CD4-positive, alpha-beta T cell treated with Interleukin-17A for 4 hours (primary cell): ENCODE measurements at places on chromosomes 3 and 15.

DNA sequence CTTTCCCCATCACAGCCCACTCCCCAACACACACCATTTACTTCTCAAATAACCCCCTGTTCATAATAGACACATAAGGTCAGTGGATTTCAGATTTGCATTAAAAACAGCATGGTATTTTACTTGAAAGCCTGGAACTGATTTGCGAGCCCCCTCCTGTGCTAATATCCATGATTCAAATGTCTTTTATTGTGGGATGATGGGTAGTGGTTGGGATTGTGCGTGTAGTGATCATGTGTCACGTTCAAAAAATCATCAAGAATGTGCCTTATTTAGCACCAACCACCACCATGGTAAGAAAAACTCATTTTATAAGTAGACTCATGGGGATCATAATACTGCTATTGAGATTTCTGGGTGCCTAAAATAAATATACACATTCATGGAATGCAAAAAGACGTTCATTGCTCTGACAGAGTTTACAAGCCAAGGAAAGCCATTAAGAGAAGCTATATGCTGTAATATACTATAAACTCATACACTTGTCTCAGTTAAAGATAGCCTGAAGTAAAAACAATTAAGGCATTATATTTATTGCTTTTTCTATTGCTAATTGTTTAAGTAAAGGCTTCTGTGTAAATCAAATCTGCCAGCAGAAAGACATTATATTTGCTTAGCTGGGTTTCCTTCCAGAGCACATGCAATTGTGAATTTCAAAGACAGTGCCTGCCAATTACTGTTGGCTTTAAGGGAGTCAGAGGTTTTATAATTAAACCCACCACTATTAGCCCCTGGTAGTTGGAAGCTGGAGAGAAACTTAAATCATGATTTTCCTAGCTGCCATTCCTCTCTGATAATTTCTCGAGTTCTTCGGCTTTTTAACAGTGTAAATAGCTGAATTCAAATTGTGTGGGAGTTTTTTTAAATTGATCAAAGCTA lies 4.0 kb downstream of the TRAT1 start:
- DNase-seq, result no peak

DNA sequence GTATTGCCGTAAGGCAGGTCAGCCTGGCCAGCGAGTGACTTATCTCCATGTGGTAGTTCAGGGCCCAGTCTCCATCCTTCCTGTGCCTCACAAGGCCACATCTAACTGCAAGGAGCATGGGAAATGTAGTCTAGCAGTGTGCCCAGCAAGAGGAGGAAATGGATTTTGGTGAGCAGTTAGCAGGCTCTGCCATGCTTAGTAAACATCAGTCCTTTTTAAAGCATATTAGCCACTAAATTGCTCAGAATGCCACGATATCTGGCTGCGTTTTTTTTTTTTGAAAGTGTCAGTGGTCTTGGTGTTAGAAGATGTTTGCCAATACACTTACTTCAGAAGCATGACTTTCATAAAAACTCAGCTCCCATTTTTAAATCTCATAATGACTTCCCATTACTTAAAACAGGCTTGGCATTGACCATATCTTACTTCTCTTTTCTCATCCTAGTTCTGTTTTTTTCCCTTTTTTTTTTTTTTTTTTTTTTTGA lies 470.2 kb upstream of the TPRG1 start:
- DNase-seq, result no peak

GRCh38 chr3:114308830-114309229 lies 15.0 kb downstream of the TIGIT start:
- DNase-seq, result peak; percentile 70

- DNase-seq, result no peak
Observed at GRCh38 chr3:149296972-149297371, 36.5 kb downstream of the TM4SF18 start.

- DNase-seq, result no peak
Observed at GRCh38 chr15:89628806-89629715, 26.2 kb downstream of the KIF7 start.

- DNase-seq, result no peak
Observed at GRCh38 chr3:129581623-129582022, 24.9 kb downstream of the PLXND1 start.

DNA sequence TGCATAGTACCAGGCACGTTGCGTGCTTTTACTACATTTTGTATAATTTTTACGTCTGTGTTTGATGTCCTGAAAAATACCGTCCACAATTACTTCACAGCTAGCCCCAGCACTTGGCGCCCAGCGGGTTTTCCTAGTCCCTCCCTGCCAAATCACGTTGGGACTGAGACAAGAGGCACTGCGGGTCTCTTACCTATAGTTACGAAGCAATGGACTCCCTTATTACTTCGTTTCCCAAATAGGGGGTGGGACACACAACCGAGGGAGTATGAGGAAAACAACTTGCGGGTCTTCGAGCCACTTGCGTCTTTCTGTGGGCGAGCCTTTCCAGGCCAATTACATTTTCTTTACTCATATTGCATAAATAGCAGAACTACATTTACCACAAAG lies 620 bp upstream of the CMSS1 start:
- DNase-seq, result peak; percentile 13

DNA sequence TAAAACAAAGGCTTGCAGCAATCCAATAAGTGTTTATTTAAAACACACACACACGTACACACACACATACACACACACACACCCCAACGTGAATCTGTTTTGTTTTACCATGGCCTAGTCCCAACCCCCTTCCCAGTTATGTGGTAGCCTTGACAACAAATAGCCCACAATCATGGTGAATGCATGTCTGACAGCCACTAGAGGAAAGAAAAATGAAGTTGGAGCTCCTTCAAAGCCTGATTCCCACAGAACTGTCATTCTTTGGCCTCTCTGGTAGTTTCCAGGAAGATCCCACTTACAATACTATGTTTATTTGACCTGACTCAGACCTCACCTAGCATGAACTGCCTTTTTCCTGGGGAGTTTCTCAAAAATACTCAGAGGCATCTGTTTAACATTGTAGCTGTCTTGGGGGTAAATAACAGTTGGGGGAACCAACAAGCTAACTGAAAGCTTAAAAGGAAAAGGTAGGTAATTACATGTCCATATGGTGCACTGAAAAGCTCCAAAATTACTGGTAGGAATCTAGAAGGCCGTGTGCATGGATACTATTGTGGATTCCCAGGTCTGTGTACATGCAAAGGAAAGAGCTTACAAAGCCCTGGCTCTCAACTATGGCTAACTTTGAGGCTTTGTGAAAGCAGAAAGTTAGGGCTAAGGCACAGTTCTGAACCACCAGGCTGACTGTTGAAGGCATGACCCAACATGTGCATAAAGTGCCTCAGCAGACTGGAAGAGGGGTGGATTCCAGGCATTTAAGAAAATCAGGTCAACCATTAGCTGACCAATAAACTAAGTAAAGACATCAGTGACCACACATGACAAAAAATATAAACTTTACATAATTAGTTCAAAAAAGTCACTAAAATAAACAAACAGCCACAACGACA lies 65.3 kb downstream of the FAIM start:
- no peak for DNase-seq

DNA sequence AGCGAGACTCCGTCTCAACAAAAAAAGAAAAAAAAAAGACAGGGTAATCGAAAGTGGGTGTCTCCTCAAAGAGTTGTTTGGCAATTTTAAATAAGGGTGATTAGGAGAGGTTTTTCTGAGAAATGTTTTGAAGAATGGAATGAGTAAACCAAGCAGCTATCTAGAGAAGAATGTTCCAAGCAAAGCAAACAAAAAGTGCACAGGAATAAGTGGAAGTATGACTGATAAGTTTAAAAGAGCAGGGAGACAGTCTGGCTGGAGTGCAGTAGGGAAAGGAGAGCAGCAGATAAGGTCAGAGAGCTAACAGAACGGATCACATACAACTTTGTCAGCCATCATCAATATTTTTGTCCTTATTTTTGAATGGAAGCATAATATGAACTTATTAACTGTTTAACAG lies 853.5 kb downstream of the TUSC7 start:
- no peak for DNase-seq

GRCh38 chr3:169432708-169433432 lies 230.6 kb downstream of the MECOM start:
- DNase-seq, result no peak

DNA sequence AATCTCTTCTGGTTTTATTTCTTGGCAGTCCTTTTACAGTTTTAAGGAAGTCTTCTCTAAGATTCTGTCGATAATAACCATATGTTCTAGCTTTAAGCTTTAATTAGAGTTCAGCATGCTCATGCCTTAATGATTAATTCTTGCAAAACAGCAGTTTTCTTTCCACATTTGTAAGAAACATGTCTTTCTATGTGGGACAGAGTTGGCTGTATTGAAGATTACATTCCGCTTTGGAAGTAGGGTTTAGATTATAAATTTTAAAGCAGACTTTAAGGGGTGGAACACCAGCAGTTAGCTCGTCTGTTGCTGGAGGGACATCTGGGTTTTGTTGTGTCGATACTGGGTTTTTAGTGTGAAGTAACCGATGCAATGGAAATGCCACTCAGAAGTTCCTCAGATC lies 35.3 kb downstream of the SQOR start:
- no peak for DNase-seq

DNA sequence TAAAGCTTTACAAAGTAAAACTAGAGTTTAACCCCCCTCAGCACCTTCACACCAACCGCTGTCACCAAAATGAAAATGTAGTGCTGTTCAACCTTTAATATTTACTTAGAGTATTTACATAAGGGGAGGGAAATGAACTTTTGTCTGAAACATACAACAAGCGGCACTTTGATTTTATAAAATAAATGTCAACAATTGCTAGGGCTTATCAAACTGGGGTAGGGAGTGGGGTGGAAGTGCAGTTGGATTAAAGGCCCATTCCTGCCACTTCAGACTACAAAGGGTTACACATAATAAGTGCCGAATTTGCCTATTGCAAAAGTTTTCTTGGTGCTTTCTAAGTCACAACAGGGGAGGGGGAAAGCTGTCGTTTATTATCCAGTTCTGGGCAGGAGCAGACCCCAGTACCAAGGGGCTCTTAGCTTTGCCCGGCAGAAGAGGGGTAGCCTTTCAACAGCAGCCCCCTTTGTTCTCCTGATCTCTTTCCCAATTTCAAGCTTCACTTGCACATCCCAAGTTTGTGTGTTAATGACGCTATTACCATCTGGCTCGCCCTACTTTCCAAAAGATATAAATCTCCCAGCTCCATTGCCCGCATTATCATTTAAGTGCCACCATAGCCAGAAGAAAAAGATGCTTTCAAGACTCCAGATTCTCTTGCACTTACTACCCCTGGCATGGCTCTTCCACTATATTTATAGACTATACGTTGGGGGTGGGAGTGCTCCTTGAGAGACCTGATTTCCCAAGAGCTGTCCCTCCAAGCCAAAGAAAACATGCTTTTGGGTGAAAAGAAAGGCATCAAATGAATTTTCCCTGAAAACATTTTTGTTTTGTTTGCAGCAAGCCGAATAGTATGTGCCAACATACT lies 17.0 kb downstream of the SOX2 start:
- DNase-seq, result no peak

DNA sequence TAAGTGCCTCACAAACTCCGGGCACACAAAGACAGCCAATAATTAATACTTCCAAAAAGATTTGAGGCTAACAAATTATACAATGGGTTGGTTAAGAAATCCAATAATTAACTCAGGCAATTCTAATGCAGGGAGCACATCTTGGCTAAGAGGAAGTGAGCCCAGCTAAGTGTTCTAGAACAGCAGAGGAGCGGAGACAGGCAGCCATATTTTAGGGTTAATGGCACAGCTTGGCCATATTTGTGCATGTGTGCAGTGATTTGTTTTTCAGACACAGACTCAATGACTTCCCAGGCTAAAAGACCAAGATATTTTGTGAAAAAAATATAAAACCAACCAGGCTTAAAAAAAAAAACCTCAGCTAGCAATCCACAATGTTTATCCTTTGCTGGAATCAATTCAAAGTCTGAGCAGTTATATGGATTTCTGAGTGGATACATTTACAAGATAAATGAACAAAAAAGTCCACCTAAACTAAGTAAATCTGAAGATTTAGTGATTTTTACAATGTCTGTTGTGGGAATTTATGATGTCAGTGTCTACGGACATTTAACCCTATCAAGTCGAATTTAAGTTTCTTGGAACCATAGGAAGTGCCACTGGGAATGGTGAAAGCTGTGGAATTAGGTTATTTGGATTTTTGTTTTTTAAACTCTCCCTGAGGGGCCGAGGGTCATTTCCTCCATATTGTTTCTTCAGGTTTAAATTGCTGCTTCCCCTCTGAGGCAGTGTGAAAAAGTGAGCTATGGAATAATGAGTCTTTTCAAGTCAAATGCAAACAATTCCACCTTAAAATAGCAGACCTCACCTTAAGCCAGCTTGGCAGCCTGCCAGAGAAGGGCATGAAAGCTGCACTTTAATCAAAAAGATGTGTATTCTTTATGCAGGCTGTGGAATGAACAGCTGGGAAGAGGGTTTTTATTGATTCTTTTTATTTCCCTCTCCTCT lies 413.7 kb upstream of the TBL1XR1 start:
- DNase-seq, result peak; percentile 56

GRCh38 chr15:86399041-86399954 lies 319.6 kb downstream of the AGBL1 start:
- DNase-seq, result no peak

- no peak for DNase-seq
Observed at GRCh38 chr15:100311154-100311625, 30.6 kb downstream of the ADAMTS17 start.

GRCh38 chr3:52670621-52671521 lies 14.8 kb downstream of the PBRM1 start:
- DNase-seq, result peak; percentile 18

- DNase-seq, result no peak
Observed at GRCh38 chr3:15368561-15369135, 36.3 kb upstream of the SH3BP5 start.

DNA sequence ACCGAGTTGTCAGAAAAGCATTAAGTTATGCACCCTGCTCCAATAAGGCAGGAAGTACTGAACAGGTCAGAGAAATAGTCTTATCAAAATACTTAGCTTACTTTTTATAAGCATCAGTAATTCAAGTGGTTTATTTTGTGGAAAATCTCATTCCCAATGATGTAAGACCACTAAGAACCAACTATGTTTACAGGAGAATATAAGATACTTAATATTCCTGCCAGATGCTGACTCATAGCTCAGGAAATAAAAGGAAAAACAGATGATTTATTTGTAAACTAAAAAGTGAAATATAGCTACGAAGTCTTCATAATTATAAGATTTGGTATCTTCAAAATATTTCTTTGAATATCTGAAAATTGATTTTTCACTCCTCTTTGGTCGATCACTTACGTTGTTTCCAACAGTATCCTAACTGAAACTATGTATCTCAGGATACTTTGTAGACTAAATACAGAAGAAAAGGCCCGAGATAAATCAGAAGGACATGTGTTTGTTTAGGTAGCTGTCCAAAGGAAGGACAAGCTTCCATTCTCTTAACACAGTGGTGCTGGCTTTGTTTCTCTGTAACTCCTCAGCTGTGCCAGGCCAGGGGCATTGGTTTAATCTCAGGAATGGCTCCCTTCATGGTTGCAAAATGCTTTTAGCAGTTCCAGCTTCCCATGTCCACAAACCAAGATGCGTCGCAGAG lies 295.8 kb downstream of the GBE1 start:
- DNase-seq, result no peak

GRCh38 chr15:40630313-40630712 lies 36.3 kb downstream of the KNL1 start:
- no peak for DNase-seq
